Activated CD8-positive, alpha-beta memory T cell treated with anti-CD3 and anti-CD28 coated beads for 4 hours (primary cell): ENCODE measurements at places on chromosomes 6 and 20.

GRCh38 chr6:87690441-87690840 lies 11.6 kb downstream of the AKIRIN2 start:
- DNase-seq, result no peak

DNA sequence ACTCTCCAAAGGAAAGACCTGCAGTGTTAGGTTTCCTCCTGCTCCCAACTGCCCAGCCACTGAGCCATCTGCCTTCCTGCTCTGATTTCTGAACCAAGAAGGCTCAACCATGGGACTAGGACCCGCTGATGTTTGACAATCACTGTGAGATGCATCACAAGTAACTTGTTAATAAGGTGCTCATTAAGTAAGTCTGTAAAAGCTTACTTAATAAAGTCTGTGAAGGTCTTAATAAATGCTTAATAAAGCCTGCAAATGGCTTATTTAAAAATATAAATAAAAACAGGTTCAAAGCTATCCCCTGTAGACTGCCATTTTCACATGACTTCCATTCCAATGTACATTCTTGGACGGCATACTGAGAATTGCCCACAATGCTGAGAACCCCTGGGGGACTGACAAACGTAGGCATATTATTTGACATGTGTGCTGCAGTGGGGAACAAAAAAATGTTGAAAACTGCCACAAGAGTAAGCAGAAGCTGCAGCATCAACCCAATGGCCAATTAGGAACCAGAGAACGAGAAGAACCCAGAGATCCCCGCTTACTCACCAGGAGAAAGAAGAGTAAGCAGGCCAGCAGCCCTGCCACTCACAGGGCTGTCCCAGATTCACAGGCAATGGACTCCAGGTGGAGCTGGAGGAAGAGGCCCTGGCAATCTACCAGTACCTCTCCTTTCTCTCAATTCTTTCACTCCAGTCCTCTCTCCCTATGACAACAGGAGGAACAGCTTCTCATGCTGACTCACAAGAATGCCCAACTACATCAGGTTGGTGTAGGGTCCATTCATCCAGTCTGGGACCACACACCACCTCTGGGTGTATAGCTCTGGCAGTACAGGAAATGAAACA lies 19.5 kb downstream of the KIF13A start:
- DNase-seq, result no peak

- no peak for DNase-seq
Measured at GRCh38 chr6:150741633-150742200, 123.8 kb upstream of the MTHFD1L start.

DNA sequence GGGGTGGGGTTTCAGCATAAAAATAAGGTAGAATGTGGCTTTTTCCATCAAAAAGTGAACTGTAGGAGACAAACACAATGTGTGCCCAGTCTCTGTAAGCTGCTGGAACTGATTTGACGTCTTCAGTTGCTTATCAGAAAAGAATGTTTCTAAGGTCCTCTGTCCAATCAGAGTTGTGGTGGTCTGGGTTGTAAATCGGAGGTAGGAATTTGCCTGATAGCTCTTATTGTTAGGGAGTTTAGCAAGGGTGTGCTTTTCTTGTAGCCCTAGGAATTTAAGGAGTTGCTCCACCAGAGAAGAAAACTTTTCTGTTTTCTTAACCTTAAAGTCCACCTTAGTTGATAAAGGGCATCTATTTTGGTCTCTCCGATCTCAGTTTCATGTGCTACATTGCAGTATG lies 10.4 kb upstream of the SSTR4 start:
- DNase-seq, result no peak

GRCh38 chr20:19743640-19743995 lies 14.4 kb upstream of the RIN2 start:
- no peak for DNase-seq

DNA sequence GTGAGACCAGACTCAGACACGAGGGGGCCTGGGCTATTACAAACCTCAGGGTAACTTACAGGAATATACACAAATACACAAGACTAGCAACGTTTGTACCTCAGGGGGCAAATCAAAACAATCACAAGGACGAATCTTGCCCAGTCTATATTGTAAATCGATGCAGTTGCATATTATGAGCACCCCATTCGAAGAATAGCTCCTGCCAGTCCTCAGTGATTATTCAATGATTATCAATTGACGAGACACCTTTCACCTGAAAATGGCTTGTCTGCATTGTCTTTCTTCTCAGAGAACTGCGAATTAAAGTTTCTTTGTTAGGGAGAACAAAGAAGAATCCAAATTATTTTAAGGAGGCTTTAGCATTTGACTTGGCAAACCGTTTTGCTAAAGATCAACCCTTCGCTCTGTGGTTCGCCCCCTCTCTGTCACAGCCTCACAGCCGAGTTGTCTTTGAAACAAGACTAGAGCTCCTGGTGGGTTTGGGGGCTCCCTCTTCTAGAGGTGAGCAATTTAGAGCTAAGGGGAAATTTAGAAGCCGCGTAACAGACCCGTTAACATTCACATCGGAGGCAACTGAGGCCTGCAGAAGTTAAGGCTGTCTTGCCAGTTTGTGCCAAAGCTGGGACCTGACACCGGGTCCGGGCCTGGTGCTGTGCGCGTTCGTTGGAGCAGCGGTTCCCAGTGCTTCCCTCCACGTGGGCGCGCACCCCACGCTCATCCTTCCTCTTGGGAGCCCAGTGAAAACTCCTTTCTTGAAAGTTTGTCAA lies 24.9 kb upstream of the MAP3K7 start:
- no peak for DNase-seq

- DNase-seq, result no peak
Measured at GRCh38 chr6:12969966-12970365, 253.4 kb downstream of the PHACTR1 start.

DNA sequence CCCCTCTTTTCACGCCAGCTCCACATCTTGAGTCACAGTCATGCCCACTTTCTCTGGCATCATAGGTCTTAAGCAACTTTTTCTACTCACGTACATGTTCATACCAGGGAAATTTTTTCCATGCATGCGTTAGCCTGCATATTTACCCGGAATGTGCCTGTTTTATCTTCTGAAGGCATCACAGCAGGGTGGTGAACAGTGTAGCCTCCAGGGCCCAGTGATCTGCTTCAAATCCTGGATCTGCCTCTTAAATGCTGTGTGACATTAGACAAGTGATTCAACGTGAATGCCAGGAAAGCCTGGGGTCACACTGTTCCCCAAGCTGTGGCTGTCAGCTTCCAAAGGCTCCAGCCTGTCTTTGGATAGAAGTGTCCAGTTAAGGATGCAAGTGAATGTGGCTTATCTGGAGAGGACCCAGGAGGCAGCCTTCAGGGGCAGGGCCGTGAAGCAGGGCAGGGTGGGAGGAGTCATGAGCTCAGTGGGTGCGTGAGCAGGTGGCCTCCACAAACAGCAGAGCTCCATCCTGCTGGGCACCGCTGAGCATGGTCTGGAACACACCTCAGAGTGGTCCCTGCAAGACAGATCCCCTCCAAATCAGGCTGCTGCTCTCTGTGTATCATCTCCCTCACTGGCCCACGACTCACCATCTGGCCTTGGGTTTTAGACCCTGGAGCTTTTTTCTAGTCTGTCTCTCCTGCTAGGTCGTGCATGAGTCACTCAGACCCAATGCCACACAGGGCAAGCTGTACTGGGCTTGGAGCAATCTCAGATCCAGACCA lies 30.4 kb upstream of the CD93 start:
- DNase-seq, result no peak

GRCh38 chr6:95142661-95143335 lies 434.5 kb upstream of the MANEA start:
- no peak for DNase-seq

- no peak for DNase-seq
Measured at GRCh38 chr6:152682141-152682540, 15.6 kb upstream of the MYCT1 start.

GRCh38 chr20:536426-537010 lies 7.1 kb downstream of the CSNK2A1 start:
- no peak for DNase-seq

DNA sequence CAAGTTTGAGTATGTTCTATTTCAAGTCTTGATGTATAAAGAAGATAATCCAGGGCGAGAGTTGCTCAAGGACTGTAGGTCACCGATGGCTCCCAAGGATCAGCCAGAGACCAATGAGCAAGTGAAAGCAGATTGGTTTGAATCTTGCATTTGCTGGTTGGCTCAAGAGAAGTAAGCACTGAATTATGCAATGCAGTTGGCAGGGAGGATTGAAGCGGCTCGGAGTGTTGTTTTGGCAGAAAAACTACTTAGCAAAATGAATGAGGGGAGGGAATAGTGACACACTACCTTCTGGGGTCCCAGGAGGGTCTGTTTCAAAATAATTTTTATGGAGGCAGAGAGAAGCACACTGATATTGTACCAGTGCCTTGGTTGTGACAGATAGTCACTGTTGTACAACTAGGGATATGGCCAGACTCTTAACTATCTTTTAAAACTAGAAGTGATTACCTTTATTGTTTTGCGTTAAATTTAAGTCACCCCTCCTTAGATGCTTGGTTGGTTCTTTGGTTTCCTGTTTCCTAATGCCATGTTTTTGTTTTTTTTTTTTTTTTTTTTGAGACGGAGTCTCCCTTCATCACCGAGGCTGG lies 15.7 kb downstream of the SASH1 start:
- DNase-seq, result no peak

DNA sequence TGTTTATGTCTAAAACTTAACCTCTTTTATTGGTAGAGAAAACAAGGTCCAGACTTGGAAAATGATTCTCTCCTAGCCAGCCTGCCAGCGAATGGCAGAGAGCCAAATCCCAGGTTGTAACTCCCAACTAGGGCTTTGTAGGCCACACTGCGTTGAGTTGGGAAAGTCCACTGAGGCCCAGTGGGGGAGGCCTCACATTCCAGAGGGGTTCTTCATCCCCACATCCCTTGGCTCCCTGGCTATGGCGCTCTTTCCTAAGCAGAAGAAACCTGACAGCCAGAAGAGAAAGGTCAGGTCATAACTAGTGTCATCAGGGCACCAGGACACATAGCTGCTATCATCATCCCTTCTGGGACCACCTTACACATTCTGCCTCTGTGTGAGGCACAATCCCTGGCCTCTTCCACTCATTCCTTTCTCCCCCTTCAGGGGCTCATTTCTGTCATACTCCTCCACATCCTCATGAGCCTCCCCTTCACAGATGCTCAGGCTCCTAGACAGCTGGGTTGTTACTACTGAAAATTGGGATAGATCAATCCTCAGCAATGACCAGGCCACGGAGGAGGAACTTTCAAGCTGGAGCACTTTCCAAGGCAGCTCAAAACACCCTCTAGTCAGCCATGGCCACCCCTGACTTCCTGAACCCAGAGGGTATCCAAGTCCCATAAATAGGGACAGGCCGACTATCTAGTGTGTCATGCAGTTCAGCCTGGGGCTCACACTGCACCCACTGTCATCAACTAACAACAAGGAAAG lies 48.6 kb downstream of the TCP11 start:
- no peak for DNase-seq

DNA sequence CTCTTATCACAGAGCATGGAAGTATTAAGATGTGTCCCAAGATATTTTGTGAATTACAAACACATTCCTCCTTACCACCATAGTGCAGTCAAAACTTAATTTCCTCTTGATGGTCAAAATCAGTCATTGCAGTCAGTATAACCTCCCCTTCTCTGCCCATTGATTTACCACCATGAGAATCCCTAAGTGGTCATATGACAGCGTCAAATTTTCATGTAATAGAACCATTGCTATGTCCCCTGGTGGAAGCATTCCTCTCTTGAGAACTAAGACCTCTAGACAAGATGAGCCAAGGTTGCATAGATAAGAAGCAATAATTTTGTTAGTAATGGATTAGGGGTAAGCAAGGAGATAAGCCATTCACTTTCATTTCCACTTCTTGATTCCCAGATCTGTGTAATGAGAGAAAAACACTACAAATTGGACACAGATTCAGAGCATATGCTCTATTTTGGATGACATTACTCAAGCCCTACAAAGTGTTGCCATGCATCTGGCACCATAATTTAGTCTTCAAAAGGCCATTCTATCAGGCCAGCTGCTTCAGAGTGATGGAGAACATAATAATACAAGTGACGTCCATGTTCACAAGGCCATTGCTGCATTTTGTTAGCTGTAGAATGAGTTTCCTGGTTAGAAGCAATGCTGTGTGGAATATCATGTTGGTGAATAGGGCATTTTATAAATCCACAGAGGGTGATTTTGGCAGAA lies 49.6 kb upstream of the PDE7B start:
- DNase-seq, result no peak

DNA sequence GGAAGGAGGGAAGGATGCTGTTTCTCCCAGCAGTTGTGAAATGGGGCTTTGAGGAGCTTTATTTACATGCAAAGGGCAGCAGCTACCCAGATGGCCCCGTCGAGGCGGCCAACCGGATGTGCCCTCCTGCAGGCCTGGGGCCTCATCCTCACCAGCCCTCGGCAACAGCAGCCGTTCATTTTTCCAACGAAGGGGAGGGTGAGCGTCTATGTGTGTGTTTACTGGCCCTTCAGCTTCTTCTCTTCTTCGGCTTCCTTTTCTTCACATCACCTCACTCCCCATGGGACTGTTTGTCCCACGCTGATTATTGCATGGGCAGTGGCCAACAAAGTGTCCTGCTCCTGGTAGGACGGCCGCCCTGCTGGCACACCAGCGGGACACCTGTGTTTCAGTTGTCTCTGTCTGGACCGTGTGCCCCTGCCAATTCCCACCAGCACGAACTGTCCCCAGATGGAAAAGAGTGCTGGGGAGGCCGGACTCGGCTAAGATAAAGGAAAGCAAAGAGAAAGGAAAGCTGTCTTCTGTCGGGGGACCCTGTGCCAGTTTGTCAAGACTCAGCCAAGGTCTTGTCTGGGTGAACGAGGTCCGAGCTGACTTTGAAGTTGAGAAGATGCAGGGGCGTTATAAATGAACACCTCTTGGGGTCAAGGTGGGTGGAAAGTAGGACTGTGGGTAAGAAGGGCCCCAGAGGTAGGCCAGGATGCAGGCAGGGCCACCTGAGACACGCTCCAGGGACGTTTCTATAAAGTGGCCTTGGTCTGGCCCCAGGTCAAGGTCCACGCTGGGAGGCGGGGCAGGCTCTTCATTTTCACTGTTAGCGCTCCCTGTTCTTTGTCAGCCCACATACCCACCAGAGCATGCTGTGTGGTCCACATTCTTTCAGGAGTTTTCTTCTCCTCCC lies 57.0 kb downstream of the FAM50B start:
- DNase-seq, result no peak

- DNase-seq, result no peak
Measured at GRCh38 chr6:15358579-15359327, 112.9 kb downstream of the JARID2 start.

DNA sequence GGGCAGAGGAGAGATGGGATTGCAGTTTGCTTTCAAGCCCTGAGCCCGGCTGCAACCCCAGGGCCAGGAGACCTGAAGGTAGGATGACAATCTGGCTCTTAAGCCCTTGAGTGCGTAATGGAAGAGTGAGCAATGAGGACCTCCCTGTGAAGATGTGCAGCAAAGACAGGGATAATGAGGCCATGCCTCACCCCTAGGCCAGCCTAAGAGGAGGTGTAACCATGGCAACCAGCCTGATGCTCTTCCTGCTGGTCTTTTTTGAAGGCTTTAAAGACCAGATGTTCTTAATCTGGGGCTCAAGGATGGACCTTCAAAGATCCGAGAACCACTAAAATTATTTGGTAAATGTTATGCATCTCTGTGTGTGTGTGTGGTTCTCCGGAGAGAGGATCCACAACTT lies 8.2 kb downstream of the ARHGAP40 start:
- DNase-seq, result no peak

- DNase-seq, result no peak
Measured at GRCh38 chr20:1493536-1493935, 2.3 kb upstream of the SIRPB2 start.

- no peak for DNase-seq
Measured at GRCh38 chr6:36730424-36731380, 33.1 kb downstream of the RAB44 start.
